ENCODE measurements at places on chromosomes 5 and 9. TPM values are rescaled to one million over a fixed set of nuclear protein-coding genes. Genes with fewer than 3 reads are reported as not detected.

- DNase-seq: no peak
Observed at GRCh38 chr9:87765521-87765920, 39.6 kb downstream of the CTSL start.

DNA sequence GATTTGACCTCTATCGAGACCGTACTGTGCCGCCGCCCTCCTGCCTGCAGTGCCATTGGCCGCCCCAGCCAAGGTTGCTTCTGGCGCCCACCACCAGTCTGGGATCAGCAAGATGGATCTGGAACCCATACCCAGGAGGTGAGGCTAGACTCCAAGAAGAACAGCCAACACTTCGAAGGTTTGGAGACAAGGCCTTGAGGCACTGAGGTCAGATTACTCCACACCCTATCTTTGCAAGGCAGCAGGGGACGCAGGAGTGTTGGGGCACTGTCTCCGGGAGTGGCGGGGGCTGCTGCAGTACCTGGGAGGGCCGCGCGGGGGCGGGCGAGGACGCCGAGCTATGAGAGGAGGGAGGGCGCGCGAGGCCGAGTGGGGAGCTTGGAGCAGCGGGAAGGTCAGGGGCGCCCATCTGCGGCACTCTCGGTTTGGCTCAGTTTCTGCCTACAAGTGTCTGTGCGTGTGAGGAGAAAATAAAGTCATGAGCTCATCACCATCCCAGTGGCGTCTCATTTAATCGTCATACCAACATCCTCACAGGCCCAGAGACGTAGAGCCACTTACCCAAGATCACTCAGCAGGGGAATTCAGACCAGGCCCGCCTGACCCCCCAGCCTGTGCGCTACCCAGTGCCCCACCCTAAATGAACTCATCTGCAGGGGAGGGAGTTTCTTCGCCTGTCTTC is 20.5 kb upstream of the PSD2 start:
- peak; percentile 93 for DNase-seq

GRCh38 chr5:173720953-173721600 is 104.6 kb upstream of the BOD1 start:
- DNase-seq: no peak

DNA sequence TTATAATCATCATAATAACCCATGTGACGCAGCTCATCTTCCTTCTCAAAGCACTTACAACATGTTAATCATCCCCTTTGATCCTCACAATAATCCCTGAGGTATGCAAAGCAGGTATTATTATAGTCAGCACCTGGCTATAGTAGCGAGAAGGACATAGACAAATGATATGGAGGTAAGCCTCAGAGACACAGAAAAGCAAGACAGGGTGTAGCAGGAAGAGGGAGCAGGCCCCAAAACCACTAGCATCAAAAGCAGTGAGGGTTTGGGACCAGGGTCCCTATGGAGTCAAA is 139.2 kb upstream of the SLC30A5 start:
- no peak for DNase-seq

DNA sequence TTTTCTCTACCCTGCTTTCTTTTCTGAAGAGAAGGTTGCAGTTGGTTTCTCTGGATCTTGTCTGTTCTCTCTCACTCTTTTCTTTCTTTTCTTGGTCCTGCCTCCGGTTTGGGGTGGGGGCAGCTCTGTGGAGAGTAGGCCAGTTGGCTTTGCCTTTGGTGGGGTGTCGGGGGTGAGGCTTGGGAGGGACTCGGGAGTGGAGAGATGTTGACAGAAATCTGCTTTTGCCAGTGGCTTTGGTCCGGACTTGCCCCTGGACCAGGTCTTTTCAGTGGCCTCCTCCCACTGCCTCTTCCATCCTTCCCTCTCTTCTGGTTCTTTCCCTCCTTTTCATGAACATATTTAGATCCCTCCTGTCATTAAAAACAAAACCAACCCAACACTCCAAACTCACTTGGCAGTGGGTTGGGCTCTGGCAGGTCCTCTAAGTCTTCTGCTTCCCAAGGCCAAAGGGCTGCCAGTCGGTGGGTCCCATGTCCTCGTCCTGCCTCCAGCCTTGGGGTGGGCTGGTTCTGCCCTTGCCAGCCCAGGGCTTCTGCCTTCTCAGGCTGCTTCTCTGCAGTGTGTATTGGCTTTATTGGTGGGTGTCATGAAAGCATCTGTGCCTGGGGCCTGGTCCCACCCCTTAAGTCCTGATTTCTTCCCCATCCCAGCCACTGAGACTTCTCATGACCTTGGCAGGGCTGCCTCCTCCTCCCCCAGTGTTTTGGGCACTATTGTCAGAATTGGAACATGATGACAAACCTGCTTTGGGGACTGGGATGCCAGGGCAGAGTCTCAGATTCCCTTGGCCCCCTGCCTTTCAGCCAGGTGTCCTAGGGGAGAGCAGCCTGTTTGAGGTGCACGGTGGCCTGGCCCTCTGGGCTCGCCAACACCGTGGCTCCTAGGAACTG is 16.9 kb downstream of the ANKRD33B start:
- DNase-seq: no peak

GRCh38 chr9:127535834-127536233 is 76.2 kb upstream of the STXBP1 start:
- no peak for DNase-seq

DNA sequence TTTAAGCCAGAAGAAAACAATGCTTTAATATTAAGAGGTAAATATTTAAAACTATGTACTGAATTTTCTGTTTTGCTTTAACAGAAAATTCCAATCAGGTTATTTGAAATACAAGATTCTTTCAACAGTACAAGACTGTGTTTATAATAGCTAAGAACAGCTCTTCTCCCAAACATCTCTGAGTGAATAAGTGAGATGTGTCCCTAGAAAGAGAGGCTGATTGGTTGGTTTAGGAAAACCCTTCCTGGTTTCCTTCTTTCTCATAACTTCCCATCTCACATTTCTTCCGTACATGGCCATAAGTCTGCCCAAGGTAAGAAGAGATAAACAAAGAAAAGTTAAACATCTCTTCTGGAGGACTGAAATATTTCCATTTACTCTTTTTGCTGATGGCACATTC is 145.9 kb downstream of the FANCC start:
- DNase-seq: no peak

DNA sequence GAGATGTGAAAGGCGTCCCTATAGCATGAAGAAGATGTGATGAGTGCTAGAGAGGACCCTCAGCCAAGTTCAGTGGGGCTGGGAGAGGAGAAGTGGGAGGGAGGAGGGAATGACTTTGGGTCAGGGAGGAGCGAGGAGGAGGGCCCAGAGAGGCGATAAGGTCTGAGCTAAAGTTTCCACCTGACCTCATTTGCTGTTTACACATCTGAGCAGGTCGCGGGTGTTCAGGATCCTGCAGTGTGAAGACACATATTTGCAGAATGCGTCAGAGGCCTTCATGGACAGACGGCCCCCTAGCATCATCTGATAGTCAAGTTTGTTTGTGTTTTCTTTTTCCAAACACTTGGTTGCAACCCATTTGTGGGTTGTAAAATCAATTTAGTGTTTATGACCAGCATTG is 18.9 kb upstream of the IGFBPL1 start:
- no peak for DNase-seq

DNA sequence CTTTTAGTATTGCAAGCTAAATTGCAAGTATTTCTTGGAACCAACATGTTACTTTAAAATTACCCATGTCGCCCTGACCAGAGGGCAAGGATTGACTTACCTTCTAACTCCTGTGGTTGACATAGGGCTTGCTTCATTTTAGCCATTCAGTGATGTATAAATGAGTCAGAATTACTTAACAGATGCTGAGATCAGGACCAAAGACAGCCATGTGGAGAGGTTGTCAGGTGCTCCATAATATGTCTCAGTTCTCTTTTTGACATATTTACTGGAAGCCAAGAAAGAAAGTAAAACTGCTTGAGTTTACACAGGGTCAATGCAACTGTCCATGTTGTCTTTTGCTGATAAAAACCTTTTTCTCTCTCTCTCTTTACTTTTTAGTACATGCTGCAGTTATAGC is 33.2 kb downstream of the F2RL2 start:
- no peak for DNase-seq

DNA sequence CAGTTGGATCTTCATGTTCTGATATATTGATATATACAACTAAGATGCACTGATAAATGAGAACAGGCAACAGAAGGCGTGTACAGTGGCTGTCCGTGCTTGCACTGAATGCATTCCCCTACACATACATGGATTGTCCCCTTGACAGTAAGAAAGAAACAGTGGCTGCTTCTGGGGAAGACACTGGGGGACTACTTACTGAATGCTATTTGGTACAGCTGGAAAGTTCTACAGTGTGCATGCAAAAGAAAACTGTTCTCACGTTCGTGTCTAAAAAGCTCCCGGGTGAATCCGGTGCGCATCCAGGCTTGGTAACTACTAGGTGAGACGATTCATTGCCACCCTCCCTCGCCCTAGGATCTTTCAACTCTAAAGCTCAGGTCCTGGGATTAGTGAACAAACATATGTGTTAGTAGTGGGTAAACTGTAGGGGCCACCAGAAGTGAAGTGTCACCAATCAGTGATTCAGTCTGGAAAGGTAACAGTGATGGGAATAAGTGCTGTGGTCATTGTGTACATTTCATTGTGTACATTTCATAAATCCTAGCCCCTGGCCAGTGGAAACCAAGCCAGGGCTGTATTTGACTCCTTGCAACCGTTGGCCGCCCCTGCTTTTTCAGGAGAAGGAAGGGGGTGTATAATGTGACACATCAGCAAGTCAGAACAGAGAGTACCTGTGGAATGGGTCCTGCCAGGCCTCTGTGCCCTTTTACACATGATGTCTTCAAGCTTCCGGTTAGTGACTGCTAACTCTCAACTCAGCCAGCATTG is 46.3 kb upstream of the BOD1 start:
- DNase-seq: no peak

GRCh38 chr9:21095561-21095960 is 17.8 kb upstream of the IFNB1 start:
- DNase-seq: no peak

GRCh38 chr5:107964722-107965121 is 294.0 kb upstream of the EFNA5 start:
- no peak for DNase-seq

- no peak for DNase-seq
Observed at GRCh38 chr5:166018716-166019115, 2272.7 kb upstream of the WWC1 start.

- no peak for DNase-seq
Observed at GRCh38 chr5:32627219-32627870, 42.0 kb downstream of the SUB1 start.

DNA sequence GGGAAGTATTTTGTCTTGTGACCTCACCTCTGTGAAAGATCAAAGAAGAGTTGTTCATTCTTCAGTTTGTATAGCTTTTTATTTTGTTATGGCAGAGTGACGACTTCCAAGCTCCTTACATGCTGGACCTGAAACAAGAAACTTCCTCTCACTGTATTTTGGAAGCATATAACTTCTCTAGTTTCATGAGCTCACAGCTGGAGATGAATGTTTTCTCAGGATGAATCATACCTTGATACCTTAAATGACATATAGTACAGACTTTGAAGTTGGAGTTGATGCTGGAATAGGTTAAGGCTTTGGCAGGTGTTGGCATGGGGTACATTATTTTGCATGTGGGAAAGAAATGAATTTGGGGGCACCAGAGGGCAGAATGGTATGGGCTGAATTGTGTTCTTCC is 112.5 kb downstream of the SLC25A46 start:
- no peak for DNase-seq

GRCh38 chr9:89525446-89526374 is 27.8 kb upstream of the SEMA4D start:
- DNase-seq: no peak

- no peak for DNase-seq
Observed at GRCh38 chr5:96297290-96297689, 135.8 kb downstream of the PCSK1 start.

GRCh38 chr5:93054424-93055163 is 526.4 kb downstream of the NR2F1-AS1 start:
- no peak for DNase-seq

DNA sequence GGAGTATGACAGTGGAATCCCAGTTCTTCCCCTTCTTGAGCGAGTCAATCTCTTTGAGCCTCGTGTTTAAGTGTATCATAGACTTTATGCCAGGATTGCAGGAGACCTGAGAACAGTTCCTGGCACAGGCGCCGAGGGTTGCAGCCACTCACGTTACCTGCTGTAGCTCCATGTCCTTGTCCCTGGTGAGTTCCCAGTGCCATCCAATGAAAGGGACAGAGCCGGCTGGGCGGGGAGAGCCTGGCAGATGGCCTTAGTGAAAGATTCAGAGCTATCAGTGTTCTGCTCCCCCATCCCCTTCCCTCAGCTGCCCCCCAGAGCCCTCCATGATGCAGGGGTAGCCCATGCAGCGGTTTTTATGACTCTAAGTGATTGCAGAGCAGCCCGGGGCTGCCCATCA is 554.0 kb downstream of the BNC2 start:
- no peak for DNase-seq

- no peak for DNase-seq
Observed at GRCh38 chr5:56525113-56525512, 290.2 kb upstream of the MAP3K1 start.

- DNase-seq: no peak
Observed at GRCh38 chr9:137530331-137530730, 19.9 kb downstream of the PNPLA7 start.

GRCh38 chr5:122311497-122311960 is 508 bp upstream of the SNCAIP start:
- no peak for DNase-seq

The ANKRD34B gene
- not detected for total RNA-seq

The GPBP1 gene
- total RNA-seq: 68.4 TPM

The PCDHB7 gene
- total RNA-seq: not detected

The TNFSF8 gene
- 0.09 TPM for total RNA-seq

The FBN2 gene
- total RNA-seq: 0.22 TPM

The SPINK6 gene
- total RNA-seq: not detected

The FLT4 gene
- 0.47 TPM for total RNA-seq

The TLR4 gene
- 0.02 TPM for total RNA-seq

The DMRT3 gene
- not detected for total RNA-seq

The GAS1 gene
- 0.07 TPM for total RNA-seq
